Lower lobe of right lung (tissue), 2 donors: ENCODE measurements at places on chromosomes 6 and 20.

DNA sequence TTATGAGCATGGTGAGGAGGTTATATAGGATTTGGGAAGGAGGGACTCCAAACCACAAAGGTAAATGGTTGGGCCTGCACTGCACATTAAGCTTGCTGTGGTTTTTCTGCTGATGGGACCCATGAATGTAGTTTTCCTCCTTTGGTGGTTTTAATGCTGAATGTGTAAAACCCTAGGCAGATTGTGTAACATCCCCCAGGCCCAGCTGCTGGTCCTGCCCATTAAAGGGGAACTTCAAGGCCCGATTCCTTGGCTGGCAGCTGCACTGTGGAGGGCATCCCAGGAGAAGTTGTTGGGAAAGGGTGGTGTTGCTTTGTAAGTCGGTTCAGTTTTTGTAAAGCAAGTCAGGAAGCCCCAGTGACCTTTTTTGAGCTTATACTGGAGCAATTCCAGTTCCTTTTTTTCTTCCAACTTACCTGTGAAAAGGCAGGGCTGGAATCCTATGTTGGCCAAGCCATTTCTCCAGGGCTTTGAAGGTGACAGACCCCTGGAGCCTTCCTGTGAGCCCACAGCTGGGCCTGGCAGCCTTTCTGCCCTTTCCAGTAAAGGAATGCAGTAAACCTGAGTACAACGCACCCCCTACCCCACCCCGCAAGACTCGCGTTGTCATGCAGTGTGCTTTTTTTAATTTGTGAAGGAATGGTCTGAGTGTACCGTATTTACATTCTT, 43.1 kb upstream of the NAA20 start:
- DNase-seq = peak; percentile 71

GRCh38 chr6:37501632-37502491, 2.2 kb upstream of the CCDC167 start:
- DNase-seq = no peak

- DNase-seq = no peak
Observed at GRCh38 chr20:18904192-18904591, 90.6 kb downstream of the SCP2D1 start.

DNA sequence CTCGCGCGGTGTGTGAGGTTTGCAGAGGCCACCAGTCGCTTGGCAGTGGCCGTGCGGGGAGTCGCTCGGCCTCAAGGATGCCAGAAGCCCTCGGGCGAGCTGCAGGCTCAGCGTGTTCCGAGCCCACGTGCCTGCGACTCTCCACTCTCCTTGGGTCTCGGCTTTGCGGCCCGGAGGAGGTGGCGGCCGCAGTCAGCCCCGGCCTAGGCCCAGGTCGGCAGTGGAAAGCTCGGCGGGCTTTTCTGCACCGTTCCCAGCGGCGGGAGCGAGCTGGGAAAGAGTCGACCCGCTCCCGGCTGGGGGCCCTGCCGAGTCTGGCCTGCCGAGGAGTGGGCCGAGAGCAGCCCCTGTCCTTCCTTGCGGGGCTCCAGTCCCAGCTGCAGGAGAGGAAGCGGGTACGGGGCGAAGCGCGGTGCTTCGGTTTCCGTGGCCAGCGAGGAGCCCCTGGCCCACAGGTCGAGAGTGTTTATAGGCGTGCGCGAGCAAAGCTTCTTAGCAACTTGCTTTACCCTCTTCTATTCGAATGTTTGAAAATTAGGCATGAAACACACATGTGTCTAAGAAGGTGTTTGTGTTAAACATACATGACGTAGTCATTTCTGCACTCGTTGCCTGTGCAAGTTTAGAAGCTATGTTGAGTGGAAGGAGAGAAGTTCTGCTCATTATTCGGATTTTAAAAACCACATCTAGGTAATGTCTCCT, 5.6 kb downstream of the FOXC1 start:
- no peak for DNase-seq

- no peak for DNase-seq
Observed at GRCh38 chr6:71375676-71376075, 87.1 kb downstream of the OGFRL1 start.

DNA sequence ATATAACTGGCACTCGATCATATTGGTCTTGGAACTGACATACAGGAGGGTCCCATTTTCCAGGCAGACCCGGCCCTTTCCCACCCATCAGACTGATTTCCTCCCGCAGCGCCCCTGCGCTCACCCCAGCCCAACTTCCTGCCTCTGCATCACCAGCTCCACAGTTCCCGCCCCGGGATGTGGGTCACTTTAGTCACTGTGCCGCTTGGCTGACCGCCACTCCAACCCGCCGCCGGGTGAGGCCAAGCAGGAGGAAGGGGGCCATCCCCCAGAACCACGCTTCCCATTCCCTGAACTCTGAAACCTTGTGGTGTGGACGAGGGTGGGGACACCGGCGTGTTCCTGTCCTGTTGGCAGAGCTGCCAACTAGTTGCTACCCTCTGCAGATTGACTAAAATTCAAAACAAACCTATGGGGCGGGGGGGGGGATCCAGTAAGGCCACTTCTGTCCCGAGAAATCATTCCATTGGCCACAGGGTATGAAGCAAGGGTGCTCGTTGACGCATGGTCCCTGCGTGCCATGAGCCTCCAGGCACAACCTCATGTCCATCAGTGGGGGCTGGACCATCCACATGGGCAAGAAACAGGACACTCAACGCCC, 12.3 kb downstream of the TGM2 start:
- DNase-seq = peak; percentile 93

- no peak for DNase-seq
Observed at GRCh38 chr6:21033575-21034026, 499.3 kb downstream of the CDKAL1 start.

GRCh38 chr6:139161169-139161568, 26.3 kb downstream of the HECA start:
- DNase-seq = no peak

DNA sequence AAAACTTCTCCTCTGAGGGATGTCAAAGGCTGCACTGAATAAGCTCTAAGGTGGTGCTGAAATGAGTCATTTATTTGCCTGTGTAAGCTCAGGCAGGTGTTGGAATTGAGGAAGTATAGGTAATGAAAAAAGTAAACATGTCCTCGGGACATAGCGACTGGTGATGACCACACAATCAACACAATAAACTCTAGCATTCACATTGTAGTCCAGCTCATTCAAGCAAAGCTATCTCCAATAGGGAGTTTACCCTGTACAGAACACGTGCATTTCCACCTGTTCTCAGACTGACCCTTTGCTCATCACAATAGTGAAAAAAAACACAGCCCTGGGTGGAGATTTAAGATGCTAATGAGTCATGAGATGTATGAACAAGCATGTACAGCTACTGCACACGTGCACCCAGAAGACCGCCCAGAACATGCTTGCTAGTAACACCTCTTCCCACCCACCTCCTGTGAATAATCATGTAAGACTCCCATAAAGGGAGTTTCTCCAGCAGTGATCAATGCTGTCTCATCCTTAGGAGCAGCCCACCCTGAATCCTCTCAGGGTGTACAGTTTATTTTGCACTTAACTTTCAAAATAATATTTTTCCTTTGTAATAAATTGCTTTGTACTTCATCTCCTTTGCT, 33.0 kb upstream of the POU5F1 start:
- DNase-seq = no peak

DNA sequence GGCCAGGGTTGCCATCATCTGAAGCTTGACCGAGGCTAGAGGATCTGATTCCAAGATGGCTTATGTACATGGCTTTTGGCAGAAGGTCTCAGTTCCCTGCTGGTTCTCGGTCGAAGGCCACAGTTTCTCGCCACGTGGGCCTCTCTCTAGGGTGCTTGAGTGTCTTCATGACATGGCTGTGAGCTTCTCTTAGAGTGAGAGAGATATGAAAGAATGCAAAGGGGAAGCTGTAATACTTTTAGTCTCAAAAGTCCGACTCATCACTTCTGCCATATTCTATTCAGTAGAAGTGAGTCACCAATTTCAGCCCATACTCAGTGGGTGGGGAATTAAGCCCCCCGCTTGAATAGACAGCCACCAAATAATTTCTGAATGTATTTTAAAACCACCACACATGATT, 94.2 kb downstream of the UTRN start:
- DNase-seq = no peak

DNA sequence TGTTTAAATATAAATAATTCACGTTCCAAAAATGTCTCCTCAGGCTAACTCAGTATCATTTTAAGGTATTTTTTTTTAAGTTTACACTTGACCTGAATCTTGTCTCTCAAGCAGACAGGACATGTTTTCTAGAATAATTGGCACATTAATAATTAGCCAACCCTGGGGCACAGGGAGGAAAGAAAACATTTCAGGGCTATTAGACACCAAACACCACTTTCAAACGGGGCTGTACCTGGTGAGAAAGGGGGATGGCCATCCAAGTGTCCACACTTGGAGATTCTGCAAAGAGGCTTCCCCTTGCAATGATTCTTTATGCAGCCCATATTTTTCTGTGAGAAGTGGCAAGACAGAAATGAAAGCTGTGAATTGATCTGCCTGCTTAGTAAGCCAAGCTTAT, 560.8 kb downstream of the CD109 start:
- DNase-seq = no peak

- DNase-seq = no peak
Observed at GRCh38 chr6:78952362-78952761, 85.0 kb downstream of the IRAK1BP1 start.

DNA sequence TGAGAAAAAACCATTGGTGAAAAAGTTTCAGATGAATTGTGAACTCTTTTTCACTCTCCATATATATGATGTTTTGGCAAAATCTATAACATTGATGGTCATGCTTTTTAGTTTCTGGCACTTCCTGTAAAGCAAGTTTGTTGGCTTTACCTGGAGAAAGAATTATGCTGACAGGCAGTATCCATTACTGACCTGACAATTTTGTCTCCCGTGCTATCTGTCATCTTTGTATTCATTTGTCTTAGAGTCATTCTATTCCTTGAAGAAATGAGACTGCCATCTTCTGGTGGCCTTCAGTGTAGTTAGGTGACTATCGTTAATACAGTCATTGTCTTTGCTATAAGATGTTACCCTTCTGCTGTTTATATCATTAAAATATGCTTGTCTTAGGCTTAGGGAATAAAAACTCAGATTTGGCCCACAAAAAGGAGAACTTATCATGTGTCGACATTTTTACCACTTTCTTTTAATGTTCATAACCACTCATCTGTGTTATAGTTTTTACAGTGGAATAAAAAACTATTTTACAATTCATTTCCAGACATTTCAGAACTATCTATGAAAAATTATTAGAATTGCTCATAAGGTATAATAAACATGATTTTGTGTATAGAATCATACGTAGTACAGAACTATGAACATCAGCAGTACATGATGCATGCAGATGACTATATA, 707.0 kb downstream of the EPM2A start:
- DNase-seq = no peak

DNA sequence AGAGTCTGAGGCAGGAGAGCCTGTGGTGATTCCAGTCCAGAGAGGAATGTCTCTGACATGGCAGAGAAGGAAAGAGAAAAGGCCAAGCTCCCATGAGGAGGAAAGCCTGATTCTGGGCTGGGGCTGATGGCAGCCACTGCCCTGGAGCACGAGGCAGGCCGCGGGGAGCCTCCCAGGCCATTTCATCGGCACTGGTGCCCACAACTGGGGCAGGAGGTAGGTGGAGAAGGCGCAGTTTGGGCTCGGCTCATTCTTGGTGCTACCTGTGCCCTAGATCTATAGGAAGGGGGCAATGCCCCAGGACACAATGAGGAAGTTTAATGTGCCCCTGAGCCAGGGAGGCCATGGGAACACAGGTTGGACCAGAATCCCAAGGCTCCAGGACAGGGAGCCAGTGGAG, 2.6 kb upstream of the TREML1 start:
- no peak for DNase-seq

DNA sequence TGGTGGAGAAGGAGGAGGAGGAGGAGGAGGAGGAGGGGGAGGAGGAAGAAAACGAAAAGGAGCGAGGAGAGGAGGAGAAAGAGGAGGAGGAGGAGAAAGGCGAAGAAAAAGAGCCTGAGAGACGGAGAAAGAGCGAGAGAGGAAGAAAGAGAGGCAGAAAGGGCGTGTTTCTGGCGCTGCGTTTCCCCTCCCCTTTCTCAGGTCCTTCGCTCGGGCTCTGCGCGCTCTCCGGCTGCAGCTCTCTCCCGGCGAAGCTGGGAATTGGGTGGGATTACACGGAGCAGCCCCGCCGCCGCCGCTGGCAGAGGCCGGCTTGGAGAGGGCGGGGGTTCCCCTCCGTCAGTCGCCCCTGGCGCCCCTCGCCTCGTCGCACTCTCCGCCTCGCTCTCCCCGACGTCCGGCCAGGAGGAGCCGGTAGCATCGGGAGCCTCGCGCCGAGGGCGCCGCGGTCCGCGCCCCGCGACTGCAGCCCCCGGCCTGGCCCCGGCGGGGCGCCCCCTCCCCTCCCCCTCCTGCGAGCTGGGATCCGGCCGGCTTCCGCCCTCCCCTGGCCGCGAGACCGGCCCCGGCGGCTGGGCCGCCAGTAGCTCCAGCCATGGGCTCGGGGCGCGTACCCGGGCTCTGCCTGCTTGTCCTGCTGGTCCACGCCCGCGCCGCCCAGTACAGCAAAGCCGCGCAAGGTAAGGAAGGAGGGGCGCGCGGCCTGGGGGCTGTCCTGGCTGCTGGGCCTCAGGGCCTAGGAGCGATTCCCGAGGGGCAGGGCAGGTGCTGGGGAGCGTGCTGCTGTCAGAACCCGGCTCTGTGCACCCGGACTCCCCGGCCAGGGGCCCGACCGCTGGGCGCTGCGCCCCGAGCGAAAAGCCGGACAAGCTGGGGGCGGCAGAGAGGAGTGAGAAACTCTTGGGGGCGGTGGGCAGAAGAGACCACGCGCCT, at the start of gene SCUBE3:
TSS of gene SCUBE3 (plus strand) at position 133 of the 933 bp plus-strand sequence. CDS start at position 596, 463 bp downstream.
- no peak for DNase-seq

GRCh38 chr6:101108286-101108685, 227.2 kb upstream of the ASCC3 start:
- no peak for DNase-seq

GRCh38 chr6:136812174-136812573, 10.2 kb upstream of the PEX7 start:
- DNase-seq = no peak

- DNase-seq = no peak
Observed at GRCh38 chr6:116127771-116128493, 2.0 kb upstream of the COL10A1 start.

GRCh38 chr6:32147401-32148132, 4.2 kb downstream of the PRRT1 start:
- no peak for DNase-seq

DNA sequence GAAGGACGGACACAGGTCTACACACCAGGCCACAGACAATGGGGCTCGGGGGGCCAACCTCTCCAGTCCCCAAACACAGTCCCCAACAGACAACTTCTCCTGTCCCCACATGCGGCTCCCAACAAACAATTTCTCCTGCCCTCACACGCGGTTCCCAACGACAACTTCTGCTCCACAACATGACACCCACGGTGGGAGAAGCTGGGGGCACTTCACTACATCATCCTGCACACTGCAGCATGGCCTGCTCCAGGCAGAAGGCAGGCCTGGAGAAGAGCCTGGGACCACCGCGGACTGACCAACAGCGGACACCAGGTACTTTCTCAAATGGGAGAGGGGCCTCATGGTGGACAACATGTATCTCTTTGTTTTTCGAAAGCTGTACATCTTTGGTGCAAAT, 6.7 kb downstream of the TAF4 start:
- DNase-seq = no peak
